AG09319 (cell line): ENCODE measurements at places on chromosomes 3 and 15.

DNA sequence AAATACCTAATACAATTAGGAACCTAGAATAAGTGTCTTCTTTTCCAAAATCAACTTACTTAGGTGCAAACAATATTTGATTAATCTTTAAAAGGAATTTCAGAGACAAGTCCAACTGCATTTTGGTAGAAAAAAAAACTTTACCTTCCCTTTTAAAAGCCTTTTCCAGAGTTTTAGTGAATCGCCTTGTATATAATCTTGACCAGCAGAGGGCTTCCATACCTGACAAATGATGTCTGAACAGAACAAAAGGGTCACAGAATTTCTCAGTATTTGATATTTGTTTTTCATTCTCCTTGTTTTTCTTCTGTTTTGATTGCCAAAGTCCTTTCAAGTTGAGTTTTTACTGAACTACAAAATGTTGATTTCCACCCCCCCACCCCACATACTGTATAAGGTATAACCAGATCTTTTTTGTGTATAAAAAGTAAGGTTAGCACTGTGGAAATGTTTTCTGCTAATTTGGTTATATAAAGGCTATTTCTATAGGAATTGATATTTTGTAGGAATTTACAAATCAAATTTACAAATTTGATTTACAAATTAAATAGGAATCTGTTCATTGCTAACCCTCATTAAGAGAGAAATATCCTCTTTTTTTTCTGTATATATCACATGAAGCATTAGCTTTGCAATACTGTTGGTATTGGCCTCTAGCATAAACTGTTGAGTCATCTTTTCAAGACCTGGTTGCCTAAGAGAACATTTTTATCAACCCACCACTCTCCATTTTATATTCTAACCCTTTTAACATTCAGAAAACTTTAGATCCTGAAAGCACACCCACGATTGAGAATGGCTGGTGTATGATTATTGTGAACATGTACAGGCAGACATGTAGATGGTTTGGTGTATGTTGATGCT lies 464.1 kb upstream of the RARB start:
- peak; percentile 8 for DNase-seq

DNA sequence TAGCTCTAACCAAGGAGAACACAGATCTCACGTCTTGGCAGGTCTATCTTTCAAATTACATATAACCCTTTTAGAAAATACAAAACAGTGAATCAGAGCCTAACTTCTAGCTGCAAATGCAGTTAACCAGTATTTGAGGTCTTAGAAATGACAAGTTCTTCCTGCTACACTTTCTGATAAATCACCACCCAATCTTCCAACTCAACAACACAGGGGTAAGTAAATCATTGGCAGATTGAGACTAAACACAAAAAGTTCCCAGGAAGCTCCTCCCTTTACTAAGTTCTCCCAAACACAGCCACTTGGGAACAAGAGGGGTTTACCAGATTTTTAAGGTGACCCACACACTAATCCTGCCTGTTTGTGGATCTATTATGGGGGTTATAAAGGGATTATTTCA lies at the start of gene A4GNT:
Gene A4GNT (minus strand): TSS at position 152 of the 400 bp plus-strand sequence. CDS start 1,134 bp downstream, outside the sequence.
- DNase-seq: no peak

DNA sequence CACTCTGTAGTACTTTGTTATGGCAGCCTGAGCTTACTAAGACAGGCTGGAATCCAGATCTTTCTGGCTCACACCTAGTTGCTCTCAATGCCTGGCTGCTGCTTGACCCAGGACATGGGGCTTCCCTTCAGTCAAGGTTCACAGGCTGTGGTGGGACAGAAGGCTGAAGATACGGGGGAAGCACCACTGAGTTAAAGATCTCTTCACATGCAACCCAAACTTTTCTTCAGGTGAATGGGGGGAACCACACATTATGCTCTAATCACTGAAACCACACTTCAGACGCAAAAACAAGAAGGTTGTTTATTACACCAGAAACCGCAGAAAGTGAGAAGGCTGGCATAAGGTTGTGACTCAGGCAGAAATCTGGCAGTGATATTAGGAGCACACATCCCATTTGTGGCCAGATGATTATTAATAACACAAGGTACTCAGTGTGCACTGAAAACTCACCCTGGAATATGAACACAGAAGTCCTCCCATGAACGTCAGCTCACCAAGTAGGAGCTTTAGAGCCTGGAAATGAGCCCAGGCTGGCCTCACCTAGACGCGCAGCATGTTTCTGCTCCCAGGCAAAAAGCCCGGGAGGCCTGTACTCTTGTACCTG lies 230.5 kb upstream of the CHRNA7 start:
- no peak for DNase-seq

DNA sequence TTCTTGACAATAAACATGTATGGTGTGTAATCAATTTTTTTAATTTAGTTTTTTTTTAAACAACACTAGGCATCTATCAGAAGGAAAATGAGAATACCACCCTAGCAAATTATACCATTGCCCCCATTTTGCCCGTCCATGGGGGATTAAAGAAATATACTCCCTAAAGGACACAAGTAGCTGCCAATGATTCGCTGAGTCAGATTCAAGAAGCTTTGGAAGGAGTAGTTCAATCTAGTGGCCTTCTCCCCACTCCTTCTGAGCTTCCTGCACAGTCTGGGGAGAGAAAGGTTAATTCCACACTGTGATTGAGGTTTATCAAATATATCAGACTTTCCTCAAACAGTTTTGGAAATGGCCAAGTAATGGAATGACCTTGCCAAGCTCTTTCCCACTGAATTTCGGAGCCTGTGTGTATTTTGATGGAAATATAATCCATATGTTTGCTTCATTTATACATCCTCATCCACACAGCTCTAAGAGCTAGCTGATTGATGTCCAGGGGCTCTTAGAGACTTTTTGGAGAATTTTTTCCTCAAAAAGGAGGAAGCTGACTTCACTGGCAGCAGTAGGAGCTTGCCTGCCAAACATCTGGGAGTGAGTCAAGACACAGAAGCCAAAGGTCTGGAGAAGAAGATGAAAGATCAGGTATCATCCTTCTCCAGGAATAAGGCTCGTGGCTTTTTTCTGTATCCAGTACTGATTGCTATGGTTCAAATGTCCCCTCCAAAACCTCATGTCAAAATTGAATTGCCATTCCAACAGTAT lies 478.5 kb upstream of the PROK2 start:
- DNase-seq: no peak

- no peak for DNase-seq
Observed at GRCh38 chr3:120047686-120048085, 46.6 kb downstream of the GSK3B start.

DNA sequence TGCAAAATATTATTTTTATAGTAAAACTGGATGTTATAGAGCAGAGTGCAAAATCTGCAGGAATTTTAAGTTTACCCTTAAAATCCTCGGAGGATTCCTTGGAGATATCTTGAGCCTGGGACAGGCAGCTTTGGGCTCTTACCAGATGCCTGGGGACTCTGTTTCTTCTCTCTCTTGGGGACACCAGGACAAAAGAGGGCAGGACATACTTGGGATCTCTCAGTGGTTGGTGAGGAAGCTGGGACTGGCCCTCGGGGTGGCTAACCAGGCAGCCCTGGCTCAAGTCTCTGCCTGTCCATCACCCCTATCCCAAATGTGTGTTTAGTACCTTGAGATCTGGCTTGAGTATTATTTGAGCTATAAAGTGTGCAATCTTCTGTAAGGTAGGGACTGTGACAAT lies 38.6 kb downstream of the TKT start:
- DNase-seq: no peak

DNA sequence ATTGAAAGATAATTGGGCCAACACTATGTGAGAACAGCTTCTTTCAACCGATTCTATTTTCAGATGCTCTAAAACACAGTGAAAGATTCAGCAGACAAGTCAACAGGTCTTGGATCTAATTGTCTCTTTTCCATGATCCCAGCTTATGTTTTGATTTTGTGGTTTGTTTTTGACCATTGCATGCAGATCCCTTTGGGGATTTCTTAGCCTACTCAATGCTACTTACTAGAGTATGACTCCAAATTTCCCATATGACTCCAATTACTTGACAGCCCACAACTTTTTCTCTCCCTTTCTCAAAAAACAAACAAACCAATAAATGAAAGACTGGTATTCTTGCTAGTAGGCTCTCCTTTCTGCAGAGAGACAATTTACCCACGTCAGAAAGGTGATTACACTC lies 67.1 kb downstream of the KCNH8 start:
- no peak for DNase-seq

DNA sequence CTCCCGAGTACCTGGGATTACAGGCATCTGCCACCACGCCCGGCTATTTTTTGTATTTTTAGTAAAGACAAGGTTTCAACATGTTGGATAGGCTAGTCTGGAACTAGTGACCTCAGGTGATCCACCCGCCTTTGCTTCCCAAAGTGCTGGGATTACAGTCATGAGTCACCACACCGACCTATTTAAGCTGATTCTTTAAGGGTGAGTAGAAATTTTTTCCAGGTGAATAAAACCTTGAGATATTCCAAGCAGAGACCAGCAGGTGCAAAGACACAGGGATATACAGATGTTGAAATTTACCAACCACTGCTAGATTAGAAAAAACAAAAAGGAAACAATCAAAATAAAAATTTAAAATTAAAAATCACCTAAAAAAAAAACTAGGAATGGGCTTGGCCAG lies 74.4 kb upstream of the CHRNB4 start:
- no peak for DNase-seq

GRCh38 chr3:148711981-148712666 lies 14.4 kb downstream of the AGTR1 start:
- DNase-seq: no peak

DNA sequence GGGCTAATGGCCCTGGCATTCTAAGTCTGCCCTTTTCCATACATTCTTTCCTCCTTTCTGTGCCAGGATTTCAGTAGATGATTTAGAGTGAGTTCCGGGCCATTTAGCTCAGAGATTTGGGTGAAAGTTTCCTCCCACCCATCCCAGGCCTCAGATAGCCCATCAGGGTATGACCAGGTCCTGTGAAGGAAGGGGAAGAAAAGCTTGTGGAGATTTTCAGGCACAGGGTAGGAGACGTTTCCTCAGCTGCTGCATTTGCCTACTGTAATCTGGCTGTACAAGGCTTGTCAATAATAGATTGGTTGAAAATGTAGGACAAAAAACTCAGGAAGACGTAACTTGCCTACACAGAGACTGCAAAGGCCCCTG lies 63.2 kb upstream of the BCL6 start:
- DNase-seq: no peak

DNA sequence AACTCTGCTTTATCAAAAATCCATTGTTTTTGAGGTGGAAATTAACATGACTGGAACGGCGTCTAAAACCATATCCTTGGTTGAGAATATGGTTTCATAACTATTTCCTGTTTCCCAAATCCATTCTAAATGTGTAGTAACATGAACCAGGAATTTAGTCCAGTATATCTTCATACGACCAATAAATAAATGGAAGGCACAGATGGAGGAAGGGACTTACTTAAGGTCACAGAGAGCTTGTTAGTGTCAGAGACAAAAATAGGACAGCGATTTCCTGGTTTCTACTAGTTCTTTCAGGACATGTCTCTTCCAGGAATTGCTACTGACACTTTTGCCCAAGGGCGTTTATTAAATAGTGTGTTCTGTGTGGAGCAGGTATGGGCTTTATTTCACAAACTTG lies 41.2 kb downstream of the HES1 start:
- DNase-seq: no peak

- no peak for DNase-seq
Observed at GRCh38 chr3:32374788-32375595, 16.7 kb upstream of the CMTM7 start.

DNA sequence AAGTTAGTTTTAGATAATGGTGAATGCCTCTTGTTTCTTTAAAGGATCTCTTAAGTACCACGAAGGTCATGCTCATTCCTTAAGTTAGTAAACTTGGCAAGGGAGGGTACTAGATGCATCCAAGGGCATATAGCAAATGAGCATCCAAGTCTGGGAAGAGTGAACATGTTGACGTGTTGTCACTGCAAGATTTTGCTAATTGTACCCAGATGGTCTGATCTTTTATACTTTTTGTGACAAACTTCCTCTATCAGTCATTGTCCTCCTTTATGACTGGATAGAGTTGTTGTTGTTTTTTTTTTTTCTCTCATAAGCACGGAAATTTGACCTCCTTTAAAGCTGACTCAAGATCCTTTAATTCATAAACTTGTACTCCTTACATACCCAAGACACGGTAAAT lies 121.3 kb downstream of the CHST2 start:
- DNase-seq: no peak

- no peak for DNase-seq
Observed at GRCh38 chr3:18937574-18937973, 210.7 kb upstream of the KCNH8 start.

GRCh38 chr3:113758389-113759024 lies 11.7 kb downstream of the ATP6V1A start:
- no peak for DNase-seq

- no peak for DNase-seq
Observed at GRCh38 chr3:23710555-23710954, 95.2 kb upstream of the UBE2E1 start.

DNA sequence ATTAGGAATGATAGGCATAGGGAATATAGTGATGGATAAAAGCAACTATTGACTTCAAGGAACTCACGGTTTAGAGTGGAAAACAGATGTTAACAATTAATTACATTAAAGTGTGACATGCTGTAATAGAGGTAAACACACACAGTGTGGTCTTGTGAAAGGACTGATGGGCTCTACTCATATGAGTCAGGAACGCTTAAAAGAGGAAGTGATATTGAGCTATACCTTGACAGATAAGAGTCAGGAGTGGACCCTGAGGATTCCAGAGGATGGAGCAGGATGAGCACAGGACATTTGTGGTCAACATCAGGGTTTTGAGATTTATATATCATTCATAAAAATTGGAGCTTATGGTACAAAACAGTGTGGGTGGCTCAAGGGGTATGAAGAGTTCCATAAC lies 11.0 kb downstream of the EXOG start:
- no peak for DNase-seq
